ENCODE measurements at places on chromosomes 6 and 20.

DNA sequence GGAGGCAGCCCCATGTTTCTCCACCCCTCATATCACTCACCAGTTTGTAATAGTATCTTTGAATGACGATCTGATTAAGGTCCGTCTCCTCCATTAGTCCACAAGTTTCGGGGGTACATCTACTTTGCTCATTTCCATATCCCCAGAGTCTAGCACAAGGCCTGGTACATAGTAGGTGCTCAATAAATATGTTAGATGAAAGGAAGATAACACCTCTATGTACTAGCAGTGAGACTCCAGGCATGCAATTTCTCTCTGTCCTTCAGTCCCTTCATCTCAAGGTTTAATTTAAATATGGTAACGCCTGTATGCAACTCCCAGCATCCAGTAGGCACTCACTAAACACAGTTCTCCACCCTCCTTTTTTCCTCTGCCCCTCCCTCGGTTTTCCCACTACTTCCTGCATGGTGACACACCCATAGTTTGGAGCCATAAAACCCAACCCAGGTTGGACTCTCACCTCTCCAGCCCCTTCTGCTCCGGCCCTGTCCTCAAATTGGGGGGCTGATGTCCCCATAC lies 461 bp upstream of the HNF4A start:
- DNase-seq = no peak

- DNase-seq = no peak
Observed at GRCh38 chr20:11652128-11652527, 265.6 kb upstream of the BTBD3 start.

GRCh38 chr6:28775405-28776129 lies 148.2 kb downstream of the TRIM27 start:
- DNase-seq = no peak

- DNase-seq = no peak
Observed at GRCh38 chr6:46927066-46927465, 5.3 kb upstream of the ADGRF5 start.

GRCh38 chr6:149224399-149224798 lies 93.1 kb upstream of the TAB2 start:
- DNase-seq = no peak

- DNase-seq = no peak
Observed at GRCh38 chr6:166242888-166243287, 65.3 kb downstream of the PRR18 start.

DNA sequence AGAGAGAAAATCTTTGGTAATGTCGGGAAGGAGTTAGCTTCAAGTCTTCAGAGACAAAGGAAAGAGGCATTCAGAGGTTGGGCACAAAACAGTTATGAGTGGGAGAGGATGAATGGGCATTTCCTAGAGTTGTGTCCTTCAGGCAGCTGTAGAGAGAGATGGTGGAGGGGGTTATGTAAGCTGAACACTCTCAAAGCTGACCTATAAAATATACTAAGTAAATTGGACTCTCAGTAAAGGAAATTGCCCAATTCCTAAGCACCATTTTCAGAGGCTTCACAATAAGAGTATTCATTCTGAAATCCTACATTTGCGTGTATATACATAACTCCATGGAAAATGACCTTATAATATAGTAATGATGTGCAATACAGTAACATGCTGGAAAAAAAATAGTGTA lies 161.2 kb downstream of the KCNQ5 start:
- no peak for DNase-seq

DNA sequence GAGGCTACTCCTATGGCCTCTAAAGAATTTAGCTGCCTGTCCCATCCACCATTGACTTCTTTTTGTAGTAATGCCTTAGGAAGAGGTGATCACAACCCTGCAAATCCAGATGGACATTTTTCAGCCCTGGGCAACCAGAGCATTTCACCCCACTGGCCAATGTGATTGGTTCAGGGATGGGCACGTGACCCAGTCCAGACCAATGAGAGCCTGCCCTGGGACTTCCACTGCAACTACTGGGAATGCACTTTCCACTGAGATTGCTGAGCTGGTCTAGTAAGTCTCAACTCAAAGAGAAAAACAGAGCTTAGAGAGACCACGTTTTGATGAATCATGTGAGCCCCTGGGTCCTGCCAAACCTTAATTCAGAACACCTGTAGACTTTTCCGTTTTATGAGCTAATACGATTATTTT lies 8.9 kb upstream of the UBE2V1 start:
- no peak for DNase-seq

DNA sequence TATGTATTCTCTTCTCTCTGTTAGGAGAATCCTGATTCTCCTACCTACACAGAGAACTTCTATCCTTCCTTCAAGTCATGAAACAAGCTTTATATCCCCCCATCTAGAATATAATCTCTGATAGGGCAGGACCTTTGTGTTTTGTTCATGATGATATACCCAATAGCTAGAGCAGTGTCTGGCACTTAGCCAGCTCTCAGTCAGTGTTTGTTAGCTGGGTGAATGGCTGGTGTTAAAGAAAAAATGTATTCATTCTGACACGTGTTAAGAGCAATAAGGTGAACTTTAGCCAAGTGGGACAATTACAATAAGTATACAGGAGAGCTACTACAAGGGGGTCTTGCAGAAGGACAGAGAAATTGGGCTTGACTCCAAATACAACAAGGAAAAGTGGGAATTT lies 34.3 kb upstream of the TNFRSF21 start:
- DNase-seq = no peak

DNA sequence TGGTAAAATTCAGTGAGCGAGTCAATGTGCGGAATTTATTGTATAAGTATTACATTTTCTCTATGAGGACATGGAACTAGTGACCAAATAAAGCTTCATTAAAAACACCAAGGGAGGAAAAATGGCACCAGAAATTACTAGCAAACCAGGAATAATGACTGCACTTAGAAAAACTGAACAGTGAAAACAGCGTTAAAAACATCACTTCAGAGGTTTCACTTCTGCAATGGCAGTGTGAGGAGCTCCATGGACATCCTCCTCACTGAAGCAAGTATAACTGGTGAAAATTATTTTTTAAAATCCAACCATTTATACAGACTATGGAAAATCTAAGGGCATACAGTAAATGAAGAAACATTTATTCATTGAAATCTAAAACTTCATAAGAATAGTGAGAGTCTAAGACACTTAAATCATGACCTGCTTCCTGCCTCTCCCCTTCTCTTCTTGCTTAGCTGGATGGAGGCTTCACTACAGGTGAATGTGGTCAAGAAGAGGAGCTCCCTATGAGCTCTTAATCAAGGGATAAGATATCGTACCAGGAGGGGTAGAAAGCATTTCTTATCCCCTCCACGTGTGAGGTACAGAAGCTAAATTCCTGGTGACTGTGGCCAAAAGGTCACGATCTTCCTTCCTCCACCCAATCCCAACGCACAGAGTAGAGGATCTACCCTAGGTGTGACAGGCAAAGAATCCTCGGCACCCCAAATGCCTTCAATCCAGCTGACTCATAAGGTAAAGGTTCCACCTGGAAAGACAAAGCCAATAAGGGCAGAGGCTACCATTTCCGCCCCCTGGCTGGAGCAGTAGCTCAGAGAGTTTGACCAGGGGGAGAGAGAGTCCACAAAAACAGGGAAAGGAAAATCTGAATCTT lies 12.3 kb upstream of the ASF1A start:
- DNase-seq = no peak

- no peak for DNase-seq
Observed at GRCh38 chr6:835476-836160, 142.7 kb upstream of the EXOC2 start.

DNA sequence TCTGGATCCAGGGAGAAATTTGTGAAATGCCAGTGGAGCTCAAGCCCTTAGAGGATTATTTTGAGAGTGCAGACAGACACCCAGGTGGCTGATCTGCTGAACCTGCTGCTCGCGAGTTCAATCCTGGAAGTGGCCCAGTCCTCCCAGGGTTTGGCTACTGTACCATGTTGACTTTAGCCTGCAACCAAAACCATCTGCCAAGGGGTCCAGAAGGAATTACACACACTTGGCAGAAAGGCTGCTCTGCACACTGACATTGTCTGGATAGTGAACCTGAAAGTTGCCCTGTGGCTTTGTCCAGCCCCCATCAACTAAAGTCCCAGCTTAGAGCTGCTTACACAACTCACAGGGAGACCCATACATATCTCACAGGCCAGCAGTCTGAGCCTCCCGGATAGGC lies 21.6 kb upstream of the PI3 start:
- DNase-seq = no peak

DNA sequence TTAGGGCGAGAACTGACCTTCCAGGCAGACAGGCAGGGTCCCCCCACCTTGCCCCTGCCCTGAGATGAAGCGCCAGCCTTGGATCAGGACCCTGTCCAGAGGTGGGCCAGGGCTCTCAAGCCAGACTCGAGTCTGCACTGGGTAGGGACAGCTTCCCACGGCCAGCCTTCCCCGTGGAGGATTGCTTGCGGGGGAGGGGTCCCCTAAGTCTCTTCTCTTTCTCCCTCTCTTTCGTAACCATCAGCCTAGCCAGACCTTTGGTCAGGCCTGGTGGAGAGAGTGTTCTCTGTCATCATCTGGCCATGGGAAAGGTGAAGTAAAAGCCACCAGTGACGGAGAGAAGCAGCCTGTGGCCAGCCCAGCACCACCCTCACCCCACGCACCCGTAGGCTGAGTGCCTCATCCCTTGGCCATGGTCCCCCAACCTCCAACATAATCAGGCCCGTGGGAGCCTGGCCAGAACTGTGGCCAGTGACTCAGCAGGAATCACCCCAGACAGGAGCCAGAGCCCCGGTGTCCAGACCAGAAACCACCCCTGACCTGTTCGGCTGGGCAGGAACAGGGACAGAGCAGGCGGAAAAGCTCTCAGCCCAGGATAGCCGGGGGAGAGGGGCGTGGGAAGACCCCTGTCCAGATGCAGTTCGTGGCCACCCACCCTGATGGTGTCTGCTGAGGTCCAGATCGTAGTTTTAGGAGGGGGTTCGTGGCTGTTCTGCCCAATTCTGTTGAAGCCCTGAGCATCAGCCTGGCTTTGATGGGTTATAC lies 47.1 kb downstream of the SNAI1 start:
- DNase-seq = peak; percentile 92

GRCh38 chr20:49821870-49822331 lies 9.3 kb downstream of the SLC9A8 start:
- DNase-seq = no peak

GRCh38 chr20:19653327-19653726 lies 104.7 kb upstream of the RIN2 start:
- DNase-seq = no peak

- no peak for DNase-seq
Observed at GRCh38 chr6:143727035-143727434, 49.3 kb downstream of the PHACTR2 start.

DNA sequence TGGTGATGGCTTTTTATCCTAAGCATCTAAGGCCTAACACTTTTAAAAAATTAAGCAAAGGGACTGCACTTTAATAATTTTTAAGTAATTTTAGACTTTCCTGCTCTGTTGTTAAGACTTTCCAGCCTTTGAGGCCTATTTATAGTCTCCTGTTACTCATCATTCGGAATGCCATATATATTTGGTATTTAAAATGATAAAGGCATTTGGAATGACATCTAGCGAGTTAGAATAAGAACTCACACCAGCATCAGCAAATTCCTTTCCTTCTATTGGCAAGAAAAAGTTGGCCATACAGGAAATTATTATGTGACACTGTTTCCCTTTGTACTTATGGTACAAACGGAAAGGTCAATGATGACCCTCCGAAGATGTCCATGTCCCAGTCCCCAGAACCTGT lies 88.1 kb upstream of the STMND1 start:
- no peak for DNase-seq

DNA sequence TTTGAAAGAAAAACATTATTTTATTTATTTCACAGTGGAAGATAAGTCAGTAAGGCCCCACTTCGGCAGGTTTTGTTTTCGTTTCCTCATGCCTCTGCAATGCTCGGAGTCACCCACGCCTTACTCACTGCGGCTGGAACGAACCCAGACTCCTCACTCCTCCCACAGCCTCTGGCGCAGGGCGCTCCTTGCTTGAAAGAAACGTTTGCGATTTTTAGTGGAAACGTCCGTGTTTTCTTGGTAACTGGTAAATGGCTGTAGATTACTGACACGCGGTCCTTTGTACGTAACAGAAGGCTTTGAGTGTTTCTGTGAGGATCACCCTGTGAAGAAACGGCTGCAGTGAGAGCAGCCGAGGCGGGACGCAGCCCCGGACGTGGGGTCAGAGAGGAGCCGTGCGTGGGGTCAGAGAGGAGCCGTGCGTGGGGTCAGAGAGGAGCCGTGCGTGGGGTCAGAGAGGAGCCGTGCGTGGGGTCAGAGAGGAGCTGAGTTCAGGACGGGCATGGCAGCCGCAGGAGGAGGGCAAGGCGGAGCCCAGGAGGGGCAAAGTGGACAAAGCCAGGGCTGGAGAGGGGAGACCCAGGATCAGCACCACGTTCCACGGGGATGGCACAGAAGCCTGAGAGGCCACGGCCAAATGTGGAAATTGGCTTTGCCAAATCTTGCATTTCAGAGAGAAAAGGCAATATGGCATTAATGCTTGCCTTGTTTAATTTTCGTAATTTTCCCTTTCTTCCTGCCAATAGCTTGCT lies 198.6 kb upstream of the THBS2 start:
- DNase-seq = peak; percentile 92

DNA sequence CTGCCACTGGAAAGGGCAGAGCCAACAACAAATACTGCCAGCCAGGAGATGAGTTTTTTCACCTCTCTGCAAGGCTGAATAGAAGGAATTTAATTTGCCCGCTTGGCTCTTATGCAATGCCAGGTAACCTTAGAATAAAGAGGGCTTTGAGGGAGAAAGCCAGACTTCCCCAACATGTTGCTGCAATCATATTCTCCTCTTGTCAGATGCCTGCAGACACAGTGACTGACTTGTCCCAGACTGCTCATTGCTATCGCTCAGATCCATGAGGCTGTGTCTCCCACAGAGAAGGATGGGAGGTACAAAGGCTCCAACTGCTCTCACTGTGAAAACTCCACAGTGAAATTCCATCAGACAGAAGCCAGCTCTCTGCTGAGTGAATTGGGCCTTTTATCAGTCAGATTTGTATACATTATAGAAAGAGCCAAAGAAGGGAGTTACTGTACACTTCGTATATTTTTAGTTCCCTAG lies 517.0 kb upstream of the ID4 start:
- no peak for DNase-seq

DNA sequence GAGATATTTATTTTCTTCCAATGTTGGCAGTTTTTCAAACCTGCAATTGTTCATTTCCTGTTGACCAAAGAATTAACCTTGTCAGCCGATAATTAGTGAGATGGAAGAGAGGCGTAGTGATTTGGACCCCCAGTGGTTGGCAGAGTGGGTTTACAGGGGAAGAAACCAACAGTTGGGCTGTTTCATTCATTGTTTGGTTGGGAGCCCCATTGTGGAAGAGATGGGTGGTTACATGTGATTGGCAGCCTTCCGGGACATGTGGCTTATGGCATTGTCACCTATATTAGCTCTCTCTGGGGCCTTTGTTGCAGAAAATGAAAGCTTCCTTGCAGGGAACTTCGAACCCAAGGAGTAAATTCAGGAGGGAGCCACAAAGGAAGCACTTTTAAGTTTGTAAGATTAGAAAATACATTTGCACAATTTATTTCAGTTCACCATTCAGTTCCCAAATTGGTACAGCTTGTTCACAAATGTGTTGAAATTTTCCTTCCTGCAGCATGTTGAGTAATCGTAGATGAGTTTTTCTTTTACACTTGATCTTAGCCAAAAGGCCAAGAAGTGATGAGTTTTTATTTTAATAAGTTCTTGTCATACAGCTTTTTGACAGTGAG lies 50.3 kb upstream of the CDKAL1 start:
- no peak for DNase-seq

- no peak for DNase-seq
Observed at GRCh38 chr6:40399888-40400457, 187.2 kb downstream of the LRFN2 start.

- no peak for DNase-seq
Observed at GRCh38 chr20:9412309-9412708, 102.1 kb upstream of the LAMP5 start.
